NCI-H1436 treated with DMSO at 0.1 percent for 48 hours (cell line): ENCODE measurements at places on chromosomes 7 and 10.

- DNase-seq, result no peak
Measured at GRCh38 chr10:30070001-30070685, 10.8 kb upstream of the JCAD start.

DNA sequence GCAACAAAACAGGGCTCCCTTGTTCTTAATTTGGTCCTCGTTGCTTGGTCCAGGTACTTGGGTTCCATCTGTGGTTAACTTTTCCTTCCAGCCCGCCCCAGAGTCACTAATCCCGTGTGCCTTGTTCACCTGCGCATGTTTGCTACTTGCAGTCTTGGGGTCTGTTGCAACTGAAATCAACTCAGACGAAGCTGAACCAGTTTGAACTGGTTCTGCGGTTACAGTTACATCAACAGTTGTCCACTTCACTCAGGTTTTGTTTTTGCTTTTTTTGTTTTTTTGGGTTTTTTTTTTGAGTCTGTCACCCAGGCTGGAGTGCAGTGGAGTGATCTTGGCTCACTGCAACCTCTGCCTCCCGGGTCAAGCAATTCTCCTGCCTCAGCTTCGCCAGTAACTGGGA lies 34.7 kb downstream of the TRRAP start:
- DNase-seq, result no peak

GRCh38 chr7:5296611-5297226 lies 14.0 kb downstream of the SLC29A4 start:
- DNase-seq, result no peak

- no peak for DNase-seq
Measured at GRCh38 chr7:99990460-99990852, 14.6 kb upstream of the AZGP1 start.

DNA sequence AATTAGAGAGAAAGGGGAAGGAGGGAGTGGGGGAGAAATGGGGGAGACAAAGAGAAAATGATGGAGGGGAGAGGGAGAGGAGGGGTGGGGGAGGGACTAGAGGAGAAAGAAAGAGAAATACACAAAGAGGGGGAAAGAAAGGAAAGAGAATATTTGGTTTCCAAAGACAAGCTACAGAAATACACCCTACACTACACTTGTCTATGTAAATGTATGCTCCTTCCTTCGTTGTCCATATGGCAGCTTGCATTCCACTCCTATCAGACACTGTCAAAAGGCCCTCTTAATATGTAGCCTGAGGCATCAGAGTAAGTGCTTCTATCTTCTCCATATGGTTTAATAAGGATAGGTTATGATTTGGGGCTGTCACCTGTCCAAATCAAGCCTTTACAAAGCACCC lies 92.8 kb upstream of the FEZF1 start:
- DNase-seq, result peak; percentile 80
